ENCODE measurements at places on chromosomes 6 and 20. TPM values are rescaled to one million over a fixed set of nuclear protein-coding genes. Genes with fewer than 3 reads are reported as not detected.

Gene MPIG6B
- total RNA-seq, result not detected

Gene PACSIN1
- total RNA-seq, result not detected

Gene NT5E
- total RNA-seq, result 108 TPM

Gene NKX2-2
- not detected for total RNA-seq

Gene TPBG
- 201 TPM for total RNA-seq

Gene GABRR1
- total RNA-seq, result not detected

Gene TFEB
- total RNA-seq, result 8.0 TPM

Gene PTCHD4
- total RNA-seq, result 2.0 TPM

Gene REM1
- not detected for total RNA-seq

Gene CLPSL2
- total RNA-seq, result not detected

Gene LRRC73
- total RNA-seq, result 0.16 TPM

Gene DNMT3B
- total RNA-seq, result 4.7 TPM

Gene MYL9
- total RNA-seq, result 8.3 TPM

Gene GHRH
- not detected for total RNA-seq

Gene TTK
- total RNA-seq, result 25.9 TPM

Gene PRSS35
- total RNA-seq, result not detected

Gene GPX5
- not detected for total RNA-seq

Gene DPM1
- total RNA-seq, result 100 TPM

Gene CST5
- total RNA-seq, result not detected

Gene RNF182
- not detected for total RNA-seq

Gene BMP6
- total RNA-seq, result not detected

Gene BEND6
- 1.2 TPM for total RNA-seq

Gene RIPOR3
- not detected for total RNA-seq

Gene PBOV1
- not detected for total RNA-seq

Gene PRDM13
- not detected for total RNA-seq

Gene SPATS1
- not detected for total RNA-seq

Gene LY6G6F
- not detected for total RNA-seq

Gene SPAG4
- 3.5 TPM for total RNA-seq

Gene HSPA1L
- 0.62 TPM for total RNA-seq

Gene EMILIN3
- total RNA-seq, result not detected

Gene LY6G6D
- not detected for total RNA-seq
